Left lung (tissue), 14 donors: ENCODE measurements at places on chromosomes 7 and 10.

GRCh38 chr7:129247087-129247486 lies 22.3 kb downstream of the AHCYL2 start:
- H3K4me3 ChIP-seq = no peak overlapping the region
- DNase-seq = no peak
- no peaks in the 10 kb centered on the region for H3K4me1 ChIP-seq
- H3K27ac ChIP-seq = no peak overlapping the region
- no peaks in the 10 kb centered on the region for H3K36me3 ChIP-seq
- H3K27me3 ChIP-seq = no peaks in the 10 kb centered on the region

DNA sequence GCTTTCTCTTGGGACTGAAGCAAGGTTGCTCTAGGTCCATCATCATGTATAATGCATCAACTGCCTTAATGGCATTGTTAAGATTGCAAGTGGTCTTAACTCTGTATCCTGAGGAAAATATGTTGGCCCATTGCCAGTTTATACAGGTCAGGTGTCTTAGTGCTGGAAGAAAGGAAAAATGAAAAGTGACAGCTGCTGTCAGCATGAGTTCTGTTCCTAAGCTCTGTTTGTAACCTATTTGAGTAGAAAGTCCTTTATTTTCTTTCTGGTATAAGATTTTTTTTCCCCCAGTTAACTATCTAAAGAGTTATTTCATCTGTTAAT lies 127.2 kb downstream of the SRI start:
- H3K4me1 ChIP-seq = no peaks in the 10 kb centered on the region
- no peak overlapping the region for H3K4me3 ChIP-seq
- H3K36me3 ChIP-seq = no peaks in the 10 kb centered on the region
- DNase-seq = no peak
- no peaks in the 10 kb centered on the region for H3K27me3 ChIP-seq
- H3K27ac ChIP-seq = no peak overlapping the region

DNA sequence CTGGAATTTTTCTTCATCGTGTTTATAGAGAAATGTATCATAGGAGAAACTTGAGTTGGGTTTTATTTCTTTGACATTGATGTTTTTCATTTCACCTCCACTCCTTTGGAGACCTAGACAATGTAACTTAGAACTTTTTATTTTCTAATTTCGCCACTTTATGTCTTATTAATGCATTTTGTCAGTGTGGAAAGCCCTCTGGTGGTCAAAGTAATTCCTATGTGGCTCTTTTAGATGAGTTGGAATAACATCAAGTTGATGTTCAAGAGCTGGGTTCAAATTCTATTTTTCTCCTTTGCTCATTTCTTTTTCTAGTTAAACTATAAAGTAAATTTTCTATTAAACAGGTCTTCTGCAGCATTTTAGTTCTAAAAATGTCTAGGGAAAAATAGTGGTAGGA lies 478.6 kb downstream of the LRMDA start:
- H3K4me1 ChIP-seq = no peaks in the 10 kb centered on the region
- no peak for DNase-seq
- H3K27me3 ChIP-seq = no peaks in the 10 kb centered on the region
- H3K27ac ChIP-seq = no peak overlapping the region
- no peaks in the 10 kb centered on the region for H3K36me3 ChIP-seq

DNA sequence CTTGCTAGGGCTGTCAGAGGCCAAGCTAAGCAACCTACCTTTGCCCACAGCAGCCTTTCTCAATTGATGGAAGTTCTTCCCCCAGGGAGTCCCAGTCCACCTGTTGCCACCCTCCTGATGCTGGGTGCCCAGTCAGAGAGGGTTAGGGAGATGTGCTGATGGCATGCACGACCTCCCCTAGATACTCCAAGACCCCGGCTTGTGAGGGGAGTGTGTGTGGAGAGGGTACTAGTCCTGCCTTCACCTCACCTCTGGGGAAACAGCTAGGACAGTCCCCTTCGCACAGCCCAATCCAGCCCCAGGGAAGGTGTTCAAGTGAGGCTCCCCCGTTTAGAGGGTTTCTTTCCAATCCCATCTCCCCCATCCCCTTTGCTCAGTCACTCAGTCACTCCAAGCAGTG lies 1.3 kb upstream of the UNC5B start:
- peaks cover 43% of the 10 kb centered on the region for H3K4me1 ChIP-seq
- no peaks in the 10 kb centered on the region for H3K36me3 ChIP-seq
- H3K27me3 ChIP-seq = peaks cover 69% of the 10 kb centered on the region
- H3K27ac ChIP-seq = no peak overlapping the region

- no peaks in the 10 kb centered on the region for H3K36me3 ChIP-seq
- H3K4me3 ChIP-seq = no peak overlapping the region
- H3K27ac ChIP-seq = no peak overlapping the region
- H3K4me1 ChIP-seq = no peaks in the 10 kb centered on the region
- H3K27me3 ChIP-seq = no peaks in the 10 kb centered on the region
Measured at GRCh38 chr7:85634951-85635350, 448.1 kb upstream of the SEMA3D start.

DNA sequence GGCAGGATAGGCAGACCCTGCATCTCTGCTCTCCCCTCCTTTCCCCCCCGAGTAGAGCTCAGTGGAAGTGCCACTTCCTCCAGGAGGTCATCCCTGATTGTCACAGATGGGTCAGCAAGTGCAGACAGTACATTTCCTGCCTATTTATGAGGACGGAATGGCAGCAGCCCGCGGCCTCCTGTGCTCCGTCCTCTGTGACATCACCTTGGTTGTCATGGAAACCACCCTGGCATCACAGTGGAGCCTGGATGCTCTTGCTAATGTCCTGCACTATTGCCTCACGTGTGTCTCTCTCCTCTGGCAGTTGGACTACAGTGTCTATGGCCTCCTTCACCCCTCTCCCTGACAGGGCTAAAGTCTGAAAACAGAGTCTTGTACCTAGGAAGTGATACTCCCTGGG lies 148.6 kb downstream of the SH3PXD2A start:
- no peak overlapping the region for H3K27ac ChIP-seq
- no peak overlapping the region for H3K4me3 ChIP-seq
- no peaks in the 10 kb centered on the region for H3K36me3 ChIP-seq

GRCh38 chr10:113538151-113538550 lies 14.7 kb upstream of the HABP2 start:
- no peak overlapping the region for H3K27ac ChIP-seq
- no peak for DNase-seq
- no peaks in the 10 kb centered on the region for H3K36me3 ChIP-seq
- no peak overlapping the region for H3K4me3 ChIP-seq
- no peaks in the 10 kb centered on the region for H3K4me1 ChIP-seq
- H3K27me3 ChIP-seq = no peaks in the 10 kb centered on the region

GRCh38 chr10:77603534-77603927 lies 34.1 kb downstream of the KCNMA1 start:
- H3K27me3 ChIP-seq = no peaks in the 10 kb centered on the region
- no peaks in the 10 kb centered on the region for H3K36me3 ChIP-seq
- DNase-seq = no peak
- no peaks in the 10 kb centered on the region for H3K4me1 ChIP-seq
- peak overlapping the region; percentile 59 for H3K27ac ChIP-seq

- H3K27ac ChIP-seq = peak overlapping the region; percentile 37
- no peak overlapping the region for H3K4me3 ChIP-seq
- H3K27me3 ChIP-seq = no peaks in the 10 kb centered on the region
- no peak for DNase-seq
Measured at GRCh38 chr10:14540062-14540461, 209.3 kb upstream of the FRMD4A start.
